ENCODE measurements at places on chromosomes 3 and 15. TPM values are rescaled to one million over a fixed set of nuclear protein-coding genes. Genes with fewer than 3 reads are reported as not detected.

DNA sequence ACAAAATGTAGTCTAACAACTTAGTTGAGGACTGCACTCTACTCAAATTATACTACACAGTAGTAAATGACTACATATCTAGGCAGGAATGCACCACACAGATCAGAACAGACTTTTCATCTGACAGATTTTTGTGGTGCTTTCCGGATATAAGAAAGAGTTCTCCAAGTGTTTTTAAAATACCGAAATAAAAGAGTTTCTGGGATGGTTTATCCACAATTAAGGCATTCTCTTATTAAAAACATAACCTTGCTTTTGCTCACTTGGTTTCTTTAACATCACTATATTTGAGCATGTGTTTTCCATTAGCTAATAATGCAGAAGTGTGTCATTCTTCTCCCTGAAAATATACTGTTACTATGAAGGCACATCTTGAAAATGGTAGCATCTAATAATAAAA, 132.9 kb downstream of the MAGI1 start:
- DNase-seq: no peak

- peak; percentile 51 for DNase-seq
Measured at GRCh38 chr15:71198846-71199245, 83.6 kb downstream of the THSD4 start.

- no peak for DNase-seq
Measured at GRCh38 chr3:167450675-167451074, 23.2 kb downstream of the SERPINI2 start.

GRCh38 chr3:111604119-111604518, 9.0 kb upstream of the ZBED2 start:
- DNase-seq: no peak

- DNase-seq: no peak
Measured at GRCh38 chr15:83288381-83288801, 3.9 kb upstream of the BNC1 start.

DNA sequence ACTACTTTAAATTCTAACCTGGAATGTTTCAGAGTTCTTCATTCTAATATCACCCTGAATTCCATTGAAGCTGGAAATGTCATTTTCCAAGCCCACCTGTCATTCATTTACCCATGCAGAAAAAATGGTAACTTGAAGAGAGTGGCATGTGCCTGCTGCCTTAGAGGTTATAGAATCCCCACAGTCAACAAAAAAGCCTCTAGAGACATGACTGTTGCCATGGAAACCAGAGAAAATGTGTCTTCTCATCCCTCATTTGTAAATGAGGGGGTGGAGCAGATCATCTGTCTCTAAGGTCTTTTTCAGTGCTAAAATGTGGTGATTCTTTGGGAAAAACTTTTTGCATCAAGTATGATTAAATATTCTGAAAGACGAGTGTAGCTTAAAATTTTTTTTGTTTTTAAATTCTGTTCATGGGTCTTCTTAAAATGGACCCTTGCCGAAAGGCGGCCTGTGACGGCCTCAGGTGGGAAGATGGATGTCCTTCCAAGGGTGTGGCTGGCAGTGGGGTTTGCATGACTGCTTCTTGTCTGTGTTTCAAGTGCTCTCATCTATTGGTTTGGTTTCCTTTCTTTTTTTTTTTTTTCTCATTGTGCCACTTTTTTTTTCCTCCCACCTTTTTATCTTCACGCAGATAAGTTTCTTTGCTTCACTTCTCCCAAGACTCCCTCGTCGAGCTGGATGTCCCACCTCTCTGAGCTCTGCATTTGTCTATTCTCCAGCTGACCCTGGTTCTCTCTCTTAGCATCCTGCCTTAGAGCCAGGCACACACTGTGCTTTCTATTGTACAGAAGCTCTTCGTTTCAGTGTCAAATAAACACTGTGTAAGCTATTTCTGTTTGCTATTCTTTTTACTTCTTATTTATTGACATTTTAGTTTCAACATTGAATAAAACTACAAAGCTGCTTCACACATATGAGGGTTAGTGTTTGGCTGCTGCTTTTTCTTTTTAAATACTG, 23.0 kb downstream of the TPM1 start:
- no peak for DNase-seq

- peak; percentile 30 for DNase-seq
Measured at GRCh38 chr3:151265866-151266265, 12.5 kb downstream of the P2RY14 start.

GRCh38 chr15:59372352-59373211, at the start of gene MYO1E:
MYO1E (minus strand) TSS chr15:59372871; CDS start chr15:59372500, 371 bp downstream.
- DNase-seq: peak; percentile 99

DNA sequence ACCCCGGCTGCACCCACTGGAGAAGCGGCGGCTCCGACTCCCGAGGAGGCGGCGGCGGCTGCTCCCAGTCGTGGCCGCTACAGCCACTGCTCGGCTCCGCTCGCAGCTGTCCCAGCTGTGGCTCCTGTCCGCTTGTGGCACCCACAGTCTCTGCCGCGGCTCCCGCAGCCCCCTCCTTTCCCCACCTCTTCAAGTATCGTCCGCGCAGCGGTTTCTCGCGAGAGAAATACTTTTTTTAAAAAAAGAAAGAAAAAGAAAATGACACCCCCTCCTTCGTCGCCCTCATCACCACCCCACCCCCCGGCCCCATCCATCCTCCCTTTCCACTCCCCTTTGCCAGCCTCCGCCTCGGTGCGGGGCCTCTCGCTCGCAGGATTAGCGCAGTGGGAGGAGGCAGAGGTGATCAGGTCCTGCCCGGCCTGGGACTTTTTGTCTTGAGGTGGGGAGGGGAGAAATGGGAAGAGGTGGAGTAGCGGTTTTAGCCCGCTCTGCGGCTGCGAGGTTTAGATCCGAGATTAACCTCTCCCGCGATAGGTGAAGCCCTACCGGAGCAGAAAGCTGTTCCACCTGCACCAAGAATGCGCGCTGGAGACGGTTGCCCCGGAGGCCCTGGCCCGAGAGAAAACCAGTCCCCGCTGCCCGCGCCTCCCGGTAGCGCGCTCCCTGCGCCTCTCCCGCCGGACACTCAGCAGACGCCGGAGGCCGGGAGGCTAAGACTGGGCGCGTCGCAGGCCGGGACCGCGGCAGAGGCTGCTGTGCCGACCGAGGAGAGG, at the start of gene FBN1:
Gene FBN1 (minus strand): TSS at position 152 of the 773 bp plus-strand sequence. CDS start 940 bp downstream, outside the sequence.
- DNase-seq: peak; percentile 96

- DNase-seq: peak; percentile 69
Measured at GRCh38 chr15:53962646-53963561, 15.3 kb upstream of the UNC13C start.

- DNase-seq: no peak
Measured at GRCh38 chr3:31922962-31923361, 58.1 kb downstream of the OSBPL10 start.

GRCh38 chr3:16522834-16523233, 9.3 kb upstream of the RFTN1 start:
- peak; percentile 5 for DNase-seq

DNA sequence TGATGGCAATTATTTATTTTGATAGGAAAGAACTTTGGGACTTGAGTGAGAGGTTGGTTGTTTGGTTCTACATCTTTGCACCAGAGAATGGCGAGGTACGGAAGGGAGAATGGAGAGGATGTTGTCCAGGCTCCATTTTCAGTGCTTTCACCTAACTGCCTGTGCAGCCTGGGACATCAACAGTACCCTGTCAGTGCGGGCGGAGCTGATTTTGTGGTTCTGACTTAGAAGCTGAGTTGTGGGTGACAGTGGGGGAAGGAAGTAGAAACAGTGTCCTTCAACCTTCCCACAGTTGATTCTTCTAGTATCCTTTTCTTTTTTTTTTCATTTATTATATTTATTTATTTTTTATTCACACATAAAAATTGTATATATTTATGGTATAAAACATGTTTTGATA, 95.3 kb downstream of the TIGIT start:
- DNase-seq: no peak

DNA sequence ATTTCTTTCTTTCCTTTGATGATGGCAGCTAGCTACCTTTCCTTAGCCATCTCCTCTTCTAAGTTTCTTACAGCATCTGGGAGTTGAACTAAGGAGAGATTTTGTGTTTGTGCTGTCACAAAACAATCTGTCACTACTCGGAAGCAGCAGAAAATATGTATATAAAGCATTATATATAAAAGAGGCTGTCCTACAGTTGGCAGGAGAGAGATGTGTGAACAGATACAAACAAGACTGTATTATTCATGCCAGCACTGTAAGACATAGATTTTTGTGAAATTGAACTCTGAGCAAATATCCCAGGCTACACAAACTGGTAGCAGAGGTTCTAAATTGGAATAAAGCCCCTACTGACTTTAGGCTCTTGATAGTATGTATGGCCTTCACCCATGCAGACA, 577.5 kb upstream of the NECTIN3 start:
- DNase-seq: peak; percentile 83

GRCh38 chr3:9826815-9827573, 16.8 kb downstream of the RPUSD3 start:
- DNase-seq: no peak

DNA sequence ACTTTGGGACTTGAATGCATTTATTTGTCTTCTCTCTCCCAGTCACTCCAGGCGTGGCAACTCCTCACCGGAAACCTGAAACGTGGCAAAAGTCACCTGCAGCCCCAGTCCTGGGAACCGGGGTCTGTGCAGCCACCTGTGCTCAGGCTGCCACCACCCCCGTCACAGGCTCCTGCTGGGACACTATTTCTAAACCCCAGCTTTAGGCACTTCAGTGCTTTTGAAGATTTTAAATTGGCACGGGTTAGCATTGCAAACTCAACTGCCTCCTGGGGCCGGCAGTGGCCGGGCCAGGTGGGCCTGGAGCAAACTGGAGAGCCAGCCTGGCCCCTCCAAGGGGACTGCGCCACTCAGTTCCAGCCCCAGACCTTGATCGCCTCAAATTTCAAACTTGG, 146.7 kb upstream of the IQSEC1 start:
- DNase-seq: no peak

GRCh38 chr15:35206060-35206675, 121.1 kb upstream of the NANOGP8 start:
- no peak for DNase-seq

- no peak for DNase-seq
Measured at GRCh38 chr3:117927825-117928224, 1106.8 kb downstream of the IGSF11 start.

DNA sequence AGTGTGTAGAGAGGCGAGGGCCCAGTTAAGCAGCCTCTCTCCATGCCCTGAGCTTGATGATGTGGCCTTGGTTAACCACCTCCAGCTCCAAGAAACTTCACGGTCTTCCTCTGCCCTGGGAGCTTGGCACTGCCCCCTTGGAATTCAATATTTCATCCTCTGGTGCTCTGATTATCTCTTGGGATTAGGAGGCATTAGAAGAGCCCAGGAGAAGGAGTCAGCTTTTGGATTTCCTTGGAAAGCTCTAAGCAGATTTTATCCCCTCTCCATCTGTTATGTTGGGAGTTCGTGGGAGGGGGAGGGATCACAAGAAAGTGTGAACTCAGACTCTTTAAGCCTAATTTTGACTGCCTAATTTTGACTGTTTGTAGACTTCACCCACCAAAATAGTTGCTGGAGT, 132.7 kb upstream of the AGBL1 start:
- no peak for DNase-seq

Gene KBTBD12
- 0.86 TPM for total RNA-seq

Gene CCDC39
- 5.1 TPM for total RNA-seq

Gene KCNH8
- total RNA-seq: 0.25 TPM

Gene CYP1A2
- total RNA-seq: not detected

Gene MYZAP
- total RNA-seq: 6.9 TPM

Gene RARRES1
- 36.3 TPM for total RNA-seq

Gene IL17RE
- total RNA-seq: 22.9 TPM

Gene MYO5C
- 70.1 TPM for total RNA-seq

Gene SPATA12
- not detected for total RNA-seq
